ENCODE measurements at places on chromosomes 11 and 22.
A peak's percentile ranks its signal among the peaks of the same experiment; 100 is the strongest.

DNA sequence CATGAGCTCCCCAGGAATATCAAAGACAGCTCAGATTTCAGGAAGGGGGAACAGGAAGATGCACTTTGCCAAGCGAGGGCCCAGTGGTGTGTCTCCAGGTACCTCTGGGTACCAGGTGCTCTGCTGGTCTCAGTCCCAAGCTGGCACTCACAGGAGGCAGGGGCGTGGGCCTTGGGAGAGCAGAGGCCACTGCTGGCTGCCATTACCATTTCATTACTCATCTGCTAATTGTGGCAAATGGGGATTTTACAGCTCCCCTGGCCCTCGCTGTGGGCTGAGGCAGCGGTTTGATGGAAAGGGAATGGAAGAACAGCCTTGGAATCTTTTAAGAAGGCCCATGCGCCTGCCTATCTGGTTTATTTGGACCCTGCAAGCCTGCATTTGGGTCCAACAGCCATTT lies 192.0 kb upstream of the NAV2 start:
- no peak for DNase-seq

GRCh38 chr11:35545391-35546003 lies 20.1 kb upstream of the PAMR1 start:
- no peak for DNase-seq

DNA sequence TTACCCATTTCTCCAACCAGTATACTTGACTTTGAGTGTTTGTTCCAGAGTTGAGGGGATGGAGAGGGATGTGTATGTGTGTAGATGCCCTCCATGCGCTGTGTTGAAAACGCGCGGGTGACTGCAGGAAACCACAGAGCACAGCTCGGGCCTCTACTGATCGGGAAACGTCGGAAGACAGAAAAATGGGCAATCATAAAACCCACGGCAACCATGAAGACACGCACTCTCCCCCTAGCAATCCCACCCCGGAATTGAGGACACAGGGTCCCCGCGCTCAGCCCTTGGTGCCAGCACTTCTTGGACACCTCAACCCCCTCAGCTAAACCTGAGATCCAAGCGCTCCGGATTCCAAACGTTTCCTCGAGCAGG lies 251 bp upstream of the UQCC3 start:
- no peak for DNase-seq

- DNase-seq = no peak
Measured at GRCh38 chr22:39365492-39365780, 15.6 kb downstream of the SYNGR1 start.

DNA sequence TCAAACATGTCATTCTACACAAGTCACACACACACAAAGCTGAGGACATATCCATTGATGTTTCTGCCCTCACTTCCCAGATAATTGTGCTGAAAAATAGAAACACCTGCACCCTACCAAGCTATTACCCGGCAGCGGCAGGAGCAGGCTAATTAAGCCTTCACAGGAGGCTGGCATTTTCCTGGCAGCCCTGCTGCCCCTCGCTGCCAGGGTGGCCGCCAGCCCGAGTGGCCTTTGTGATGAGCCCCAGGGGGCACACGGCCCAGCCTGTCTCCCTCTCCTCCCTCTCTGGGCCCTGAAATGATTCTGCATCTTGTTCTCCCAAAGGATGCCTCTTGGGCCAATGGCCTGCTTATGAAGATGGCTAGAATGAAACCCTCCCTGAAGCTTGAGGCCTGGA lies 76.2 kb upstream of the TP53I11 start:
- DNase-seq = no peak

DNA sequence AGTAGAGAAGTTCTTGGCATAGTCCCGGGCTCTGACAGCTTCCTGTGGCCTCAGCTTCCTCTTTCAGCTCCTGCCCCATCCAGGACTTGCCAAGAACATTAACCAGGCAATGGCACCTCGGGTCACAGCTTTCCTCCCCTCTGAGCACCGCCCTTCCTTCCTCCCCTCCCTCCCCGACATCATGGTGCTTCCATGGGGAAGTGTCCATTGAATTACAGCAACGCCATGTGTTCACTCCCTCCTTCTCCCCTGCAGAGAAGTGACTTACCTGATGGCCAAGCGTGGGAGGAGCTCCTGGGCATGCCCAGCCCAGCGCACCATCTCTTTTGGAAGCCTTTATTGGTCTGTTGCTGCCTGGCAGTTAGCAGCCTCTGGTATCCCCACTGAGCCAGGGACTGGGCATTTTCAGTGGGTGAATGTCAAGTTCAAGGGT lies 25.8 kb upstream of the DAGLA start:
- no peak for DNase-seq

- no peak for DNase-seq
Measured at GRCh38 chr11:28243581-28243980, 135.4 kb downstream of the METTL15 start.

DNA sequence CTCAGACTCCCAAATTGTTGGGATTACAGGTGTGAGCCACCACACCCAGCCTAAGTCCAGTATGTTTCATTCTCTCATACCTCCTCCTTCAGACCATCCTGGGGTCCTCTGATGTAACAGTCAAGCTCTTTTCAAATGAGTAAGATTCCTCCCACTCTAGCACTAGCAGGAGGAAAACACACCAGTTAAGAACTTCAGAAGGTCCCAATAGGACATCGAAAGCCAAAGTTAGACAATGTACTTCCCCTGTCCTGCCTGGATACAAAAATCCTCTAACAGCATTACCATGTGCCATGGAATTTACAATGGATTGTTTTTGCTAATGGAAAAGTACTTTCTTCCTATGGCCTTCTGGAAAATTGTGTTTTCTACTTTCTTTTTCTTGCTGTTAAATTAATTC lies 67.1 kb downstream of the CCDC34 start:
- no peak for DNase-seq

DNA sequence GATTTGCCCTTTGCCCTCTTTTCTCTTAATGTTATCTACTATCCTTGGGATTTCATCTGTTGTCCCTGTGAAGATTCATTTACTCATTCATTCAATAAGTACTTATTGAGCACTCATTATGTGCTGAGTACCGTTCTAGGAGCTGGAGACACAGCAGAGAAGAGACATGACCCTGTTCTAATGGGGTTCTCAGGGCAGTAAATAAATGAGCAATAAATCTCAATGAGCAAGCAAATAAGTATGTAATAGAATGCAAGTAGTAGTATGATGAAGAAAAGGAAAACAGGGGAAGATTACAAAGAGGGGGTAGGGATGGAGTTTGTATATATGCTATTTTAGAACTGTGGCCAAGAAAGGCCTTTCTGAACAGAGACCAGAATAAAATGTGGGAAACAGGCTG lies 34.2 kb upstream of the NRIP3 start:
- DNase-seq = no peak

GRCh38 chr11:92885600-92885999 lies 83.9 kb upstream of the MTNR1B start:
- no peak for DNase-seq

DNA sequence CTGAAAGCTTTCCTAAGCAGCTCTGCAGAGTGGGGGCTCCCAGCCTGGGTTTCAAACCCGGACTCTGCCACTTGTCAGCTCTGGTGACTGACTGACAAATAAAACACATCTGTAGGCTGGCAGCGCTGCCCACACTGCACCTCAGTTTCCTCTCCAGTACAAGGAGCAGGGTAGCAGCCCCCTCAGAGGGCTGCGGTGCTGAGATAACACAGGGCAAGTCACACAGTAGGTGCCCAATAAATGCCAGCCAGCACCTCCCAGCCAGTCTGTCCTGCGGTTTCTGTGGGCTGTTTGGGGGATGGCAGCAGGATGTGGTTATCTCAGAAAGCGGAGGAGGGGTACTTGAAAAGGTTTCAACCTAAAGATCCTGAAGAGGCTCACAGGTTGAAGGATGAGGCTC lies 1.5 kb downstream of the SYT12 start:
- peak; percentile 38 for DNase-seq

- DNase-seq = no peak
Measured at GRCh38 chr11:32960553-32961164, 55.0 kb upstream of the DEPDC7 start.

- DNase-seq = no peak
Measured at GRCh38 chr11:10982704-10983510, 125.1 kb upstream of the ZBED5 start.

DNA sequence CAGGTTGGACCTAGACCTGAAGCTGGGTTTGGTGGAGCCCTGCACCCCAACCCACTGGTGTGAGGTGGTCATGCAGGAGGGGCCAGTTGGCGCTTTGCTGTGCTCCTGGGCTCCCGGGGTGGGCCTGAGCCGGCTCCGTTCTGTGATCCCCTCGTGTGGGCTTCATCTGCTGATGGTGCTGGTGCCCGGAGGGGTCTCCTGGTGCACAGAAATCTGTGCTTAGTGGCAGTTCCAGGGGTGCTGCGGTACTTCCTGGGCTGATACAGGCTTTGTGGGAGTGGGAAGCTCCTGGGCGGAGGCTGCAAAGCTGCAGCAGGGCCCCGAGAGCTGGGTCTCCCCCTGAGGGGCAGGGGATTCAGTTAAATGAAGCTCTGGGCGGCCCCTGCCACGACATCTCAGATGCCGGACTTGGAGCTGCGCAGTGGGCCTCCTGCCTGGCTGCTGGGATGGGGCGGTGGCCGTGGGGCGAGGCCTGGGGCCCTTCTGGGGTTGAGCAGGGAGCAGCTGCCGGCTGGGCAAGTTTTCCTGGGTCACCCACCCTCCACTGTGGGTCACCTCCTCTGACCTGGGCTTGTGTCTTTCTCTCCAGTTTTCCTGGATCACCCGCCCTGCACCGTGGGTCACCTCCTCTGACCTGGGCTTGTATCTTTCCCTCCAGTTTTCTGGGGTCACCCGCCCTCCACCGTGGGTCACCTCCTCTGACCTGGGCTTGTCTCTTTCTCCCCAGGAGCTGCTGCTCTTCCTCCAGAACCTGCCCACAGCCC lies 410.5 kb downstream of the TBC1D22A start:
- DNase-seq = no peak

GRCh38 chr11:44047931-44048431 lies at the start of gene ACCSL:
ACCSL (plus strand) TSS chr11:44047981; CDS start chr11:44048037, 56 bp downstream.
- no peak for DNase-seq

DNA sequence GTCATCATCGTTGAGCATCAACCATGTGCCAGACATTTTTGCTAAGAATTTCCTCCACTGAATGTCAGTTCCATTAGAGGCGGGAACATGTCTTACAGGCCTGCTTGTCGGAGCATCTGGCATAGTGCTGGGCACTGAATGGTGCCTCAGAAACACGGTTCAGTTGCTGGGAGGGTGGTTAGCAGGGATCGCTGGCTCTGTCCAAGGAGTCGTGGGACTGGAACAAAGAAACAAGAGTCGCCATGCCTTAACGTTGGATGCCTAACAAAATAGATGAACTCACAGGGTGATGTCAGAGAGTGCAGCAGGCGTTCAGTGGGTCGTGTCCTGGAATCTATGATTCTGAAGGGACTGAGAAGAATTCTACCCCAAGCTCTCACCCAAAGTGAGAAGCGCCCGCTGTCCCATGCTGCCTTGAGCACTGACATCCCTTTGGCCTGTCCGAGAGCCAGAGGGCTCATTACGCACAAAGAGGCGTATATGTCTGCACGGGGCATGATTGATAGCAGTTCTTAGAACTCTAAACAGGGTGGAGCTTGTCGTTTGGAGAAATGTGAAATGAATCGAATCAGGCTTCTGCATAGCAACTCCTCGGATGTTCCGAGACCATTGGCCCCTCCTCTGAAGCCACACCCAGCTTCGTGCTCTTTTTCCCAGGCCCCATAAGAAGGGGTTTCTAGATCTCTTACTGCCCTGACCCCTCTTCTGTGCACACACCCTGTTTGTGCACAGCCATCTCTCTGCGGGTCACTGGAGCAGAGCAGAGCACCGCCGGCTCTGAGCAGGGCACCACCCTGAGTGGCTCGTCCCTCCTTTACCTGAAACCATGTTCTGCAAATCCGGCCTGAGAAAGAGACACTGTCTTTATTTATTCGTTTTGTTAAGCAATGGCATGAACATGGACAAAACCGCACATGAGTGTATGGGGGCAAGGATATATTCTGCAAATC lies 113.1 kb upstream of the B3GAT1 start:
- no peak for DNase-seq

GRCh38 chr22:46373921-46374662 lies 38.6 kb downstream of the TRMU start:
- DNase-seq = peak; percentile 26

DNA sequence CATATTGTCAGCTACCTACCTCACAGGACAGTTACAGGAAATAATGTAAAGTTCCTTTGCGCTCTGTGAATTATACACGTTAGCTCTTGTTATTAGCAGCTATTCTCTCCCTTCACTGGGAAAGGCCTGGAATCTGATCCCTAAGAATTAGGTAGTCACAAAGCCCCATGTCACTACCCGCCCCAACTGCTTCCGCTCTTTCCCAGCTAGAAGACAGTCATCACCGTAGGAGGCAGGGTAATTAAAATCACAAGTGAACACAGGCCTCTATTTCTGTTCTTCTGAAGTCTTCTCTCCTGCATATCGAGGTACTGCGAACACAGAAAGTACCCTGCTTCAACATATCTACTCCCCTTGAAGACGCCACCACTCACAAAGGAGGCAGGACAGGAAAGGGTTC lies 12.6 kb upstream of the AHNAK start:
- no peak for DNase-seq

GRCh38 chr22:17802822-17803221 lies 28.6 kb upstream of the BID start:
- no peak for DNase-seq

GRCh38 chr22:26169315-26170111 lies at the start of gene SEZ6L:
SEZ6L (plus strand) TSS chr22:26169462; CDS start chr22:26169670, 208 bp downstream.
- DNase-seq = no peak

DNA sequence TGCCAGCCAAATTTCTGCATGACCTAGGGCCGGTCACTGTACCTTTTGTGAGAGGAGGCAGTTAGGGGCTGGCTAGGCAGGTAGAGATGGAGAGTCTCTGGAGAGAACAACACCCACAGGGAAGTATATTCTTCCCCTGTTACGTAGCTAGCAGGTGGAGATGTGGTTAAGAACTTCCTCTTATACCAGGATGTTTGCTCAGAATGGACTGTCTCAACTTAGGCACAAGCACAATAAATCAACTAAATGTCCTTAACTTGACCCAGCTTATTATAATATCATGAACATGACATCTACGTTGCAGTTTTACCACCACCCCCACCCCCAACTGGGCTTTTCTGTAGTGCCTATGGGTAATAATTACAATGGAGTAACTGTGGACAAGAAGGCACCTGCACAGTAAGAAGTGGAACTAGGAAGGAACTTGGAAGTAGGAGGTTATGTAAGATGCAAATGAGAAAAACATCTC lies 60.7 kb upstream of the MPEG1 start:
- DNase-seq = no peak

DNA sequence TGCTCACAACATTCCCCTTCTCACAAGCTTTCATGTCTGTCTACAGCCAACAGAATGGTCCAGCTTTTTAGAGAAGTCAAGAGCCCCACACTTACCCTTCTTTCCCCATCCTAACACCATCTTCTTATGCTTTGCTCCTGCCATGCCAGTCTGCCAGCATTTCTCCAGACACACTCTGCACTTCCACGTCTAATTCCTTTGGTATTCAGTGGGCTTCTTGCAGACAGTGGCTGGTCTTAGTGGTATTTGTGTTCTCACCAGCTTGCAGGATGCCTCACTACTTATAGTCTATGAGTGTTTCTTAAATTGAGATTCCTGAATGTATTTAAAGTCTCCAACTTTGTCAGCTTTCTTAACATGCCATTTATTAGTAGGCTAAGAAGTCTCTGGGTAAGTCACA lies 154.4 kb downstream of the BBOX1 start:
- DNase-seq = no peak

All from stimulated activated CD8-positive, alpha-beta memory T cell treated with anti-CD3 and anti-CD28 coated beads, Interleukin-15, amount 100 ng/mL, for 4 hours (primary cell).